ENCODE measurements at places on chromosomes 1 and 21.

GRCh38 chr1:63643926-63644325 is 50.7 kb downstream of the PGM1 start:
- no peak for DNase-seq

DNA sequence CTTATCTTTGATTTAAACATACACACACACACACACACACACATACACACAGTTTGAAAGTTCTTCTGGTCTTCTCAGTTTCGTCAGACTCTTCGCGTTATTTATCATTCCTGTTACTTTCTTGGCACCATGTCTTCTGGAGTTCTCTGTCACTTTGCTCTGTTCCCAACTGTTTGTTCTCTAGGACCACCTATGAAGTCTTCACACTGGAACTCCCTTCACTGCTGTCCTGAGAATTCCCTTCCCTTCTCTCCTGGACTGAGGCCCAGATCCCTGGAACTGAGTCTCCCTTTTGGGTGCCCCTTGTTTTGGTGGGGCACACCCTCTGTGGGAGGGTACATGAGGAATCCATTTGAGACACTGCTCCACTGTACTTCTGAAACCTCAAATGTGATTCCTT is 30.5 kb downstream of the ALG14 start:
- no peak for DNase-seq

GRCh38 chr1:106785176-106785575 is 271.3 kb upstream of the PRMT6 start:
- no peak for DNase-seq

GRCh38 chr1:147825586-147825985 is 65.2 kb upstream of the GJA5 start:
- DNase-seq, result no peak

DNA sequence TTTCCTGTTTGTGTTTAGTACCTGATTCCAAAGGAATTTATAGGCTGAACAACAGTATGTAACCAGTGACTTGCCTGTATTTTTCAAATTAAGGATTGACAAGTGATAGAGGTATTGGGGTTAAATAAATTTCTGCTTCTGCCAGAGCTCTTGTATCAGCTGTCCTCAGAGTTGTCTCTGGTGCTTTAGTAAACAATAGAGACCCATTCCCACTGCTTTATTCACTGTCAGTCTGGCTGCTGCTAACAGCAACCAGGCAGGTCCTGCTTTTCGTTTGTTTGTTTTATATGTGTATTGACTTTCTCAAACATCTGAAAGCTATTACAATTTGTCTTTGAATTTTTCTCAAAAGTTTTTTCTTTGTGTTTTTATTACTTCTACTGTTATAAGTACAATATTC is 76.1 kb downstream of the OLFM3 start:
- DNase-seq, result no peak
